ENCODE measurements at places on chromosomes 16 and 17. TPM values are rescaled to one million over a fixed set of nuclear protein-coding genes. Genes with fewer than 3 reads are reported as not detected.

- no peak for DNase-seq
These were observed 207.1 kb upstream of the ZFHX3 start for GRCh38 chr16:73255031-73255430.

DNA sequence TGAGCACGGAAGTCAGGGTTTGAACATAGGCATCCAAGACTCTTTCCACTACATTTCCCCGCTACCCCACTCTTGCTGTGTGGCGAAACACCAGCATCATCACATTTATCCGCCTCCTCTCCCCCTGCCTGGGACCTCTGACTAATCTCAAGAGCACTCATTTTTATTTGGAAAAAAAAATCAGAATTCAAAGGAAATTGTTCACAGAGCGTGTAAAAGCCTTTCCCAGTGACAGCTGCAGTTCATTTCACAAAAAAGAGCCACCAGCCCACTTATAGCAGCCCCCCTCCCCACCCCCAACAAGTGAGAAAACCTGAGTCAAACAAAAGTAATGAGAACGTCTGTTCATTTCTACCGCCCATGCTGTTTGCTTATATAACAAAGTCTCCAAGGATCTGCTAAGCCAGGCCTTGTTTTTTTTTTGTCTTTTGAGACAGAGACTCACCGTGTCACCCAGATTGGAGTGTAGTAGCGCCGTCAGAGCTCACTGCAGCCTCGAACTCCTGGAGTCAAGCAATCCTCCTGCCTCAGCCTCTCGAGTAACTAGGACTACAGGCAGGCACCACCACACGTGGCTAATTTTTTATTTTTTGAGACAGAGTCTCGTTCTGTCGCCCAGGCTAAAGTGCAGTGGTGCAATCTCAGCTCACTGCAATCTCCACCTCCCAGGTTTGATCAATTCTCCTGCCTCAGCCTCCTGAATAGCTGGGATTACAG lies 48.3 kb upstream of the HAPSTR1 start:
- no peak for DNase-seq

- no peak for DNase-seq
These were observed 252.4 kb downstream of the NTN1 start for GRCh38 chr17:9273428-9274391.

- no peak for DNase-seq
These were observed 10.4 kb downstream of the CANT1 start for GRCh38 chr17:78999056-78999768.

DNA sequence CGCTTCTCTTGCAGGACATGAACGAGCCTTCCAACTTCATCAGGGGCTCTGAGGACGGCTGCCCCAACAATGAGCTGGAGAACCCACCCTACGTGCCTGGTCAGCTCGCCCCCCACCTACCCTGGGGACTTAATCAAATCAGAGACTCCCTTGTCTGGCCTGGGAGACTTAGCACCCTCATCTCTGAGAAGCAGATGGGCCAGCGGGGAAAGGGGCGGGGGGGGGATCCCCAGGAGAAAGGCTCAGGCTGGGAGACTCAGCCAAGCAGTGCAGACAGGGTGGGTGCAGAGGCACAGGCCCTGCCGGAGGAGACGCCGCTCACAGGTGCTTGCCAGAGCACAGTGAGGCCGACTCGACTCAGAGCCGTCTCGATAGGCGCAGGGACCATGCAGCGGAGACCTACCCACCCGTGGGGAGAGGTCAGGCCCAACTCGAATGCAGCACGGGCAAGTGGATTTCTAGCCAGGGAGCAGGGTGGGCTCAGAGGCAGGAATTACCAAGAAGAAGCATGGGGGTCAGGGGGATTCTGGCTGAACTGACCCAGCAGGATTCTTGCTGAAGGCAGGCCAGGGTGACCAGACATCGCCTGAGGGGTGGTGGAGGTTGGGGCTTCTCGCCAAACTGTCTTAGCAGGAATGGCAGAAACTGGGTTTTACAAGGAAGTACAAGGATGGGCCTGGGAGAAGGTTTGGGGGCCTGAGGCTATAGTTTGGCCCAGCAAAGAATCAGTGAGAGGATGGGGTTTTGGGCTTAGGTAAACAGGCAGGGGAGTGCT lies 9.7 kb downstream of the GAA start:
- no peak for DNase-seq

GRCh38 chr16:53334581-53334980 lies 99.7 kb upstream of the RBL2 start:
- no peak for DNase-seq

- DNase-seq = no peak
These were observed 100.0 kb upstream of the CREBBP start for GRCh38 chr16:3980253-3981111.

DNA sequence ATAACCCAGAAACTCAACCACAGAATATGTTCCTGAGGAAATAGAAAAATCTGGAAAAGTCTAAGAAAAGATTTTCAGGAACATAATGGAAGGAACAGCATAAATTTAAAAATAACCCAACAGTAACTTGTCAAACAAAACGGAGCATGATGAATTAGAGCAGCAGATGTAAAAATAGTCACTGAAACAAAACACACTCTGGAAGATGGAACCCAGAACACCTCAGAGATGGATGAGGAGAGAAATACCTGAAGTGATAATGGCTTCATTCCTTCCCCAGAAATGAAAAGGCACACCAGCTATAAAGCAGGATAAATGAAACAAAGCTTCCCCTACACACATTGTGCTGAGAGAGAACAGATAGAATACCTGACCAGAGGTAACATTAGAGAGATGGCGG lies 6.3 kb downstream of the TK1 start:
- no peak for DNase-seq

DNA sequence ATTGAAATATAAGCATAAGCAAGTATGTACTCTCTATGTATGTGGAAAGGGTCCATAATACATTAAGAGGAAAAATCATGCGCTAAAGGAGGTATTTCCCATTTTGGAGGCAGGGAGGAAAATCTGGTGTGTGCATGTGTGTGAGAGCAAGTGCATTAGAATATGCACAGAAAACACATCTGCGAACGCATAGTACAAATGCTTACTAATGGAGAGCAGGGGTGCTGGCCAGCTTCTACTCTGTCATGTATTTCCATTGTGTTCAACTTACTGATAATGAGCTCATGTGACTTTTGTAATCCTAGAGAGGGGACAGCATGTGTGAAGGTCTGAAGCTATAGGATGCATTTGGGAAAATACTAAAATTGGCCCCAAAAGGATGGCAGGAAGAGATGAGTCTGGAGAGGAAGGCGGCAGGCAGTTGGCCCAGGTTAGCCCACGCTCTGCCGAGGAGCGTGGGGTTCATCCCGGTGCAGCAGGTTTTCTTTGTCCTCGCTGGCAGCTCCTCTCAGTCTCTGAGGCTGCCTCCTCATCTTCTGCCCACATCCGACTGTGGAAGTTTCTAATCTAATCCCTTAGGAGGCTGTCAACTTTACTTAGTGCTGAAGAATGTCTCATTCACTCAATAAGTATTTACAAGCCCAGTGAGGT lies 17.8 kb upstream of the KSR1 start:
- DNase-seq = no peak

GRCh38 chr17:64496348-64496785 lies 487 bp downstream of the POLG2 start:
- DNase-seq = no peak

- DNase-seq = no peak
These were observed 1.7 kb upstream of the CBX4 start for GRCh38 chr17:79840989-79841286.

GRCh38 chr16:84207879-84208278 lies 16.9 kb downstream of the ADAD2 start:
- no peak for DNase-seq

Gene PLD6
- 1.9 TPM for total RNA-seq

Gene SLC38A8
- total RNA-seq = 0.57 TPM

Gene HBQ1
- 1.9 TPM for total RNA-seq

Gene KRTAP4-1
- not detected for total RNA-seq

Gene ARMC5
- 8.2 TPM for total RNA-seq

Gene CCL2
- 46.1 TPM for total RNA-seq

Gene RRAD
- 0.85 TPM for total RNA-seq

Gene OR3A3
- total RNA-seq = not detected

Data from thymus (tissue), 14 donors.